ENCODE measurements at places on chromosomes 16 and 17.

- DNase-seq: no peak
Measured at GRCh38 chr16:17358846-17359245, 111.9 kb downstream of the XYLT1 start.

DNA sequence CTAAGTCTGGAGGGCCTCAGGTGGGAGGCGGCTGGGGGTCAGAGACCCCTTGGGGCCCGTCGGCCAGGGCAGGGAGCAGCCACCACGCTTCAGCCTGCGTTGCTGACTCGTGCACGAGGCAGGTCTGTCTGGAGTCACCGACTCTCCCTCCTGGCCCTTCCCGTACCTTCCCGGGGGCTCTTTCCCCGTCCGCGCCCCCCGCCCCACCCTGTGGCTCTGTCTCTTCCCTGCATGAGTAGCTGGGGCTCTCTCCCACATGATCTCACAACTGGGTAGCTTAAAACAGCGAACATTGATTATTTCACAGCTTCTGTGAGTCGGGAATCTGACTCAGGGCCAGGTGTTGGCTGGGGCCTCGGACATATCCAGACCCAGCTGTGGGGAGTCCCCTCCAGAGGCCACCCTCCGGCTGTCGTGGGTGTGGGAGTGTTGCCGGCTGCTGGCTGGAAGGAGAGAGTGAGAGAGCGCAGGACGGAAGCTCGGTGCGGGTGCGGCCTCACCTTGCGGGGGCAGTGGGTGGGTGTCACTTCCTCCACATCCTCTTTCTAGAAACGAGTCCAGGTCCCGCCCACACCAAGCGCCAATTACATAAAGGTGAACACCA is 17.3 kb downstream of the BAHCC1 start:
- DNase-seq: no peak

- DNase-seq: no peak
Measured at GRCh38 chr17:17628388-17629008, 37.0 kb upstream of the PEMT start.

DNA sequence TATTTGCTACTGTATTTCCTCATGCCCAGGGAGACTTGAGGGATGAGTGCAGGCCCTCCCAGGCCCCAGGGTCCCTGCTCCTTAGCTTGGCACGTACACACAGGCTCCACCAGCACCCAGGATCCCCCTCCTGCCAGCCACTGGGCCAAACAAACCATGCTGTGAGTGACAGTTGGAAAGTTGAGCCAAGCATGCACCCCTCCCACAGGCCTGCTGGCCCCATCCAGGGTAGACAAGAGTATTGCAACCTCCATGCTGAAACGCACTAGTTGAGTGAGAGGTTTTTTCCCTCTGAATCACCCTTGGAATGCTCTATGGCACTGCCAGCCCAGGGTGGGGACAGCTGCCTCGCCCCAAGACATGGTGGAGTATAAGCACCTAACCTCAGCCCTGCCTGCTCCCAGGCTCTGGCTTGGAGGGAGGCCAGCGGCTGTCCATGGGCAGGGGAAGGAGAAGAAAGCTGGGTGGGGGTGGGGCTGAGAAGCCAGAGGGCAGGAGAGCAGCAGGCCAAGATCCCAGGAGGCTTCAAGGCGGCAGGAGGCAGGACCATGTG is 49.6 kb downstream of the PITPNM3 start:
- no peak for DNase-seq

GRCh38 chr16:11966173-11966572 is 1.2 kb downstream of the TNFRSF17 start:
- DNase-seq: no peak

Measured in NCI-H1092 (cell line).